ENCODE measurements at places on chromosomes 3 and 15. TPM values are rescaled to one million over a fixed set of nuclear protein-coding genes. Genes with fewer than 3 reads are reported as not detected.

Gene TRIM42
- not detected for polyA plus RNA-seq

Gene DNAH12
- 1.8 TPM for polyA plus RNA-seq

Gene HIGD1A
- 303 TPM for polyA plus RNA-seq

Gene IL16
- not detected for polyA plus RNA-seq

Gene DLEC1
- 0.25 TPM for polyA plus RNA-seq

Gene CGGBP1
- 120 TPM for polyA plus RNA-seq

Gene TM4SF18
- polyA plus RNA-seq, result 0.42 TPM

Gene NPAP1
- 0.40 TPM for polyA plus RNA-seq

Gene GOLGA8O
- polyA plus RNA-seq, result not detected

Gene SYNM
- 7.2 TPM for polyA plus RNA-seq

Gene CD86
- not detected for polyA plus RNA-seq

Gene ZNF660
- polyA plus RNA-seq, result 8.1 TPM

Gene CKMT1A
- 14.0 TPM for polyA plus RNA-seq

Gene KCNMB2
- polyA plus RNA-seq, result 0.93 TPM

Gene TUSC7
- polyA plus RNA-seq, result not detected

Gene SIN3A
- polyA plus RNA-seq, result 11.5 TPM

Gene MINAR1
- 3.1 TPM for polyA plus RNA-seq

Gene GRIP2
- 8.6 TPM for polyA plus RNA-seq

Gene ATP11B
- 31.2 TPM for polyA plus RNA-seq

Gene ZNF620
- 20.2 TPM for polyA plus RNA-seq

Gene EXOSC7
- polyA plus RNA-seq, result 87.5 TPM

Gene MYRIP
- polyA plus RNA-seq, result 0.76 TPM

Gene CCDC50
- polyA plus RNA-seq, result 58.2 TPM

Gene PRR20G
- not detected for polyA plus RNA-seq

Gene SPSB4
- polyA plus RNA-seq, result 6.1 TPM

Gene BMF
- 5.8 TPM for polyA plus RNA-seq

Gene OR4F15
- polyA plus RNA-seq, result not detected

Gene FANCD2OS
- not detected for polyA plus RNA-seq

Gene NR2E3
- not detected for polyA plus RNA-seq

Gene NR1I2
- 0.53 TPM for polyA plus RNA-seq

Gene RTP3
- polyA plus RNA-seq, result not detected

Gene PLA2G4B
- 26.2 TPM for polyA plus RNA-seq

Gene SEMA6D
- 108 TPM for polyA plus RNA-seq

Gene PDHB
- 154 TPM for polyA plus RNA-seq

Gene SOX2
- polyA plus RNA-seq, result 7.2 TPM

Gene SLC35G2
- 6.8 TPM for polyA plus RNA-seq

Gene LMAN1L
- polyA plus RNA-seq, result not detected

Gene SLC26A6
- 23.6 TPM for polyA plus RNA-seq

Gene ITIH4
- 29.5 TPM for polyA plus RNA-seq

Gene GMNC
- polyA plus RNA-seq, result 0.48 TPM

Gene GP9
- polyA plus RNA-seq, result not detected

Gene TNIK
- 19.3 TPM for polyA plus RNA-seq

Gene MYLK
- polyA plus RNA-seq, result 0.06 TPM
